Fibroblast of villous mesenchyme (primary cell): ENCODE measurements at places on chromosomes 7 and 10. TPM values are rescaled to one million over a fixed set of nuclear protein-coding genes. Genes with fewer than 3 reads are reported as not detected.

Gene ZDHHC16
- total RNA-seq = 60.6 and 69.1 TPM in 2 replicates

Gene CTAGE15
- under 0.01 TPM in 1 of 2 replicates, not detected in the other for total RNA-seq

Gene SLC13A4
- 0.32 TPM in 1 of 2 replicates, not detected in the other for total RNA-seq

Gene GJD4
- not detected in 2 replicates for total RNA-seq

Gene CALCR
- total RNA-seq = under 0.01 TPM in 1 of 2 replicates, not detected in the other
